ENCODE measurements at places on chromosomes 4 and X.
A peak's percentile ranks its signal among the peaks of the same experiment; 100 is the strongest.

- no peak for DNase-seq
Observed at GRCh38 chrX:31697294-31697916, 625.6 kb upstream of the FTHL17 start.

GRCh38 chr4:86043755-86044592 is 315.9 kb downstream of the MAPK10 start:
- no peak for DNase-seq

GRCh38 chrX:54807524-54808108 is at the start of gene MAGED2:
MAGED2 (plus strand) TSS chrX:54807745; CDS start chrX:54809332, 1,587 bp downstream.
- DNase-seq: no peak

- DNase-seq: no peak
Observed at GRCh38 chrX:15072880-15073279, 197.0 kb downstream of the ASB9 start.

- DNase-seq: no peak
Observed at GRCh38 chrX:115018944-115019343, 1.5 kb upstream of the IL13RA2 start.

DNA sequence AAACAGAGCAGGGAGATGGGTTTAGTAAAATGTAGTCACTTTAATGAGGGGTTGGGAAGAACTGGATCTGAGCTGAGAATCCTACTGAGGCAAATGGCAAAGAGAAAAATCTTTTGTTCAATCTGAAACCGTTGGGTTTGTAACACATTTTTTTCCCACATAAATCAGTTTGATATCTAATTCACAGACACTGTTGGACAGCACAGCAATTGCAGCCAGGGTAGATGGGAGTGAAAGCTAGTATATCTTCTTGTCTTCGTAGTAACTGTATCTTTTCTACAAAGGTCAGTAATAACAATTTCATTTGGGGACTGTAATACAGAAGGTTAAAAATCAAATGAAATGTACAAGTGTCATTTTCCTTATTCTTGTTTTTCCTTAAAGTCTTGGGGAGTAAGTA is 649.5 kb upstream of the ATOH1 start:
- no peak for DNase-seq

- DNase-seq: no peak
Observed at GRCh38 chr4:5964030-5964429, 54.2 kb downstream of the C4orf50 start.

- no peak for DNase-seq
Observed at GRCh38 chrX:50723006-50723405, 91.0 kb downstream of the SHROOM4 start.

DNA sequence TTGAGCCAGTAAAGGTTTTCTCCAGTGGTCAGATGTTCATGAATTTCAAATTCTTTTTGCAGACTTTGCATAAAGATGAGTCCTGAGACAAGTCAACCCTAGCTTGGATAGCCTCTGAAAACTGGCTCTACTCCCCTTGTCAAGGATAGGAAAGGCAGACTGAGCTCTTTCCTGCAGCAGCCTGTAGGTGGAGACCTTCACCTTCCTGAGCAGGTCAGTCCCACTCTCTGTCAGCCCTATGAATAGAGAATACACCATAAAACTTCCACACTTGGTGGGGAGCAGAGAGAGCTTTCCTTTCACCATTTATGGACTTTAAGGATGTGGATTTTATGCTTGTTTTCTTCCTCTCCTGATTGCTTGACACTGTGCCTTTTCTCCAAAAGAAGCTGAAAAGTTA is 41.9 kb downstream of the PCDH19 start:
- DNase-seq: peak; percentile 3

- no peak for DNase-seq
Observed at GRCh38 chrX:68599256-68600152, 48.0 kb upstream of the STARD8 start.
